A549 treated with RU486 at 1 μM for 4 hours (cell line): ENCODE measurements at places on chromosomes 16 and 17. TPM values are rescaled to one million over a fixed set of nuclear protein-coding genes. Genes with fewer than 3 reads are reported as not detected.

The NEURL4 gene
- total RNA-seq = 21.8 to 31.5 TPM (median 27.2 TPM) in 5 replicates

The SLC26A11 gene
- total RNA-seq = 9.3 to 17.3 TPM (median 12.8 TPM) in 5 replicates

The WNT3 gene
- total RNA-seq = 3.8 to 5.9 TPM (median 5.2 TPM) in 5 replicates

The HOXB6 gene
- 4.0 to 6.9 TPM (median 5.4 TPM) in 5 replicates for total RNA-seq

The JPH3 gene
- total RNA-seq = 1.4 to 2.6 TPM (median 2.1 TPM) in 5 replicates

The TBX21 gene
- total RNA-seq = 0.10 TPM in 2 of 5 replicates, not detected in the others

The ITGB4 gene
- total RNA-seq = 40.8 to 63.1 TPM (median 55.6 TPM) in 5 replicates

The NPIPB6 gene
- total RNA-seq = 1.6 to 2.0 TPM (median 1.9 TPM) in 5 replicates

The PPY gene
- 0.28 TPM in 1 of 5 replicates, not detected in the others for total RNA-seq

The TBC1D3H gene
- total RNA-seq = not detected in 5 replicates
